ENCODE measurements at places on chromosomes 2 and 18.

- DNase-seq, result no peak
Observed at GRCh38 chr2:179049546-179050311, at the start of gene CCDC141. Gene CCDC141, minus strand, starts transcription at chr2:179050137. Its CDS starts 196 bp downstream, at chr2:179049941.

- DNase-seq, result no peak
Observed at GRCh38 chr2:166671235-166671634, 177.2 kb upstream of the SCN7A start.

DNA sequence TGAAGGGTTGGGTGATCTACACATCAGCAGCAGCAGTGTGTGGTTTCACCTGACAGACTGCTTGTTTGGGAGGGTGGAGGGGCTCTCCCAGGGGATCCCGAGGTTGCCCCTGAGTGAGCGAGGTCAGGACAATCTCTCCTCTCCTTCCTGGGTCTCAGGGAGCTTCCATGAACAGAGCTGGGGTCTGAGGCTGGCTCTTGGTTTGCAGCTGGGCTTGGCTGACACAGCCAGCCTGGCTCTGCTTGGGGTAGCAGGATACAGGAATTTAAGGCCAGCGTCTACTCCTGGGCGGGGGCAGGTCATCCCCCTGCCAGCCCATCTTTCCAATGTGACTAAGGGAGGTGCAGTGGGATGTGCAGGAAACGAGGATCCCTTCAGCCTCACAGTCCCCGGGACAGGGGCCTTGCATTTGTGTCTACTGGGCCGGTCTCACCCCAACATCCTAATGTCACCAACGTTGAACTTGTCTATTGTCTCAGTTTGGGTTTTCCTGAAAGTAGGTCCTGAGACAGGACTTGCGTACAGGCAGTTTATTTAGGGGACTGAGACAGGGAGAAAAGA lies 262.6 kb upstream of the HDAC4 start:
- no peak for DNase-seq

DNA sequence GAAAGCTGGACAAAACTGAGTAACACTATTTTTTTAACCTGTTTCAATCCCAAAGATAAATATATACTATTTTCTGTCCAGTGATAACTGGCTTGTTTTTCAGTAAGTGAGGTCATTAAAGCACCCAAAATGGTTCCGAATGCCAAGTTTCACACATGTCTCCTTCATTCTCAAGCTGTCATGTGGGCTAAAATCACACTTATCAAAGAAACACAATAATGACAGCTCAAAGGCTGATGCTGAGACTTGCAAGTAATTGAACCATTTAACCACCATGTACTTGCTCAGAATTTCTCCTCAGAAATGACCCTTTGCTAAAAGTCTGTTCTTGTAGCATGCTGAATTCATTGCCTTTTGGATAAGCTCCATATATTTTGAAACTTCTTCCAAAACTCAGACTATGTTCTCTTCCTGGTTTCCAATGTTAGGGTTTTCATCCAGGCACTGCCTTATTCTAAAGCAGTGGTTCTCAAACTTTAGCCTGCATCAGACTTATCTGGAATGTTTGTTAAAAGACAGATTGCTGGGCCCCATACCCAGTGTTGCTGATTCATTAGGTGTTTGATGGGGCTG lies 149.8 kb downstream of the VWC2L start:
- no peak for DNase-seq

DNA sequence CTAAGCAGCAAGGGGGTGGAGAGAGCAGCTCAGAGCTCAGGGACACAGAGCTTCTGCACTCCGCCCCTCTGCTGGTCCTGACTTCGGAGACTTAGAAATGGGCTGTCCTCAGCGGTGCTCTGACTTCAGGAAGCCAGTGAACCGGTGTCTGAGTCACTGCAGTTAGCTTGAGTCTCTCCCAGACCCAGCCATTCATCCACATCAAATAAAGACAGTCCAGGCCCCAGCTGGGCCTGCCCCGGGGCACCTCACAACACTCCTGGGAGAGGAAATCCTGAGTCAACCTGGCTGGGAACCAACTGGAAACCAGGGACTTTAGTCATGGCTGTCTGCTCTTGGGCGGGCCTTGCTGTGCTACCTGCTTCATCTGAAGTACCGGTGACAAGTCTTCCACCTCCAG lies 5.4 kb upstream of the ITGB6 start:
- DNase-seq, result no peak

- no peak for DNase-seq
Observed at GRCh38 chr2:166917415-166917814, 29.1 kb downstream of the XIRP2 start.
